Kidney epithelial cell (primary cell): ENCODE measurements at places on chromosomes 16 and 17.

DNA sequence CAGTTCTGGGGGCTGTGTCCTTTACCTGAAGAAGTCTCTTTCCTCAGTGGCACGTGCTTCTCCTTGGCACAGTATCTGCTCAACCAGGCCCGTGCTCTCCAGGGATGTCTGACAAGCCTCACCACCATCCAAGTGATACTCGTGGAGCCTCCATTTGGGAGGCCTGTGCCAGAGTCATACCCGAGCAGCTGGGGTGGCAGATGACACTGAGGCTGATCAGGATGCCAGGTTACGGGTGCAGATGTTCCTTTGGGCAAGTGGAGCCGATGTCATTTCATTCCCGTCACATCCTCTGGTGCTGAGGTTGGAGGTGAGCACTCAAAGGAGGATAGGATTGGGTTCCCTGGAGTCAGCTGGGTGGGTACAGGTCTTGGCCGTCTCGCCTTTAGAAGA is 87.2 kb downstream of the KSR1 start:
- no peak for DNase-seq

- no peak for DNase-seq
Observed at GRCh38 chr17:79864617-79865250, 25.5 kb upstream of the CBX4 start.

GRCh38 chr17:5096731-5097100 is 15.0 kb downstream of the ZNF232 start:
- no peak for DNase-seq

DNA sequence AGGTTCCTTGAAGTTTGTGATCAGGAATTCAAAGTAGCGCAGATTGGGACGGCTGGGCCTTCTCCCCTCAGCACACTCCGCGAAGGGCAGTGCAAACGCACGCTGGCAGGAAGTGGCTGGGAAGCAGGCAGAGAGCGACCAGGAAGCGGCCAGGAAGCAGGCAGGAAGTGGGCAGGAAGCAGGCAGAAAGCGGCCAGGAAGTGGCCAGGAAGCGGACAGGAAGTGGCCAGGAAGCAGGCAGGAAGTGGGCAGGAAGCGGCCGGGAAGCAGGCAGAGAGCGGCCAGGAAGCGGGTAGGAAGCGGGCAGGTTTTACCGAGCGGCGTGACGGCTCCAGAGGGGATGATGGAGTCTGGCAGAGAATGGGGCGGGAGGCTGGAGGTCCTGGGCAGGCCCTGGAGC is 3.2 kb downstream of the DPEP1 start:
- no peak for DNase-seq

- DNase-seq = no peak
Observed at GRCh38 chr17:74430385-74430705, 1.5 kb upstream of the GPRC5C start.

DNA sequence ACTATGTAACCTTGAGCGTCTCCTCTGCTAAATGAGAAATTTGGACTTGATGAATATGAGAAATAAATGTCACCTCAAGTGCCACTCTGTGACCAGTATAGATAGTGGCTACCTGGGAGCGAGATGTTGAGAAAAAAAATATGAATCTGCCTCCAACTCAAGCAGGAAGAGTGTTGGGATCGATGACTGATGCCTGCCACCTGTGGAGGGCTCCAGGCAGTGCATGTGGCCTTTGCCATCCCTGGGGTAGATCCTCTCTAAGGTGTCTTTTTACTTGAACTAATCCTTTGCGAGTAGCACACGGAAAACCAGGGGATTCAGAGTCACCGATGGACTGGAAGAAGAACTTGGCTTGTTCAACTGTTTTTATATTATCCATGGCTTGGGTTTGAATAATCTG is 9.4 kb downstream of the CCDC182 start:
- DNase-seq = no peak

- DNase-seq = no peak
Observed at GRCh38 chr17:10178506-10178991, 19.9 kb downstream of the GAS7 start.

DNA sequence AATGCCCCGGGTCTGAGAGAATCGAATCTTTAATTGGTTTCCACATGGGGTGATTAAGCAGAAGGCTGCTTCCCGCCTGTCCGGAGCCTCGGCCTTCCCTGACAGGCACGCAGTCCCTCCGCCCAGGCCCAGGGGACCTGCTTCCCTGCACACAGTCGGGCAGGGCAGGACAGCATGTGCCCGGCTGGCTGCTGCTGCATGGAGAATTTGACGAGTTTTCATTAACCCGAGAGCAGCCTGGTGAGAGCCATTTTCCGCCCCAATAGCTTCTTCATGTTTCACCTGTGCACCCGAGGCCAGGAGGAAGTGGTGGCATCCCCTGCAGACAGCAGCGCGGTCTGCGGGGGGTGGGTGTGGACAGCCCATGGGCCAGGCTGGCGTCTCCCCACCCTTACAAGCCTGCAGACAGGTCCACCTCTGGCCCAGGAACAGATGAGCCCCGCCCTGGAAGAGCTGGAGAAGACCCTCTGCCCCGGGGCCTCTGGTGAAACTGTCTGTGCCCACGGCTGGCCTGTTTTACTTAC is 67.0 kb downstream of the KLHDC4 start:
- DNase-seq = no peak

DNA sequence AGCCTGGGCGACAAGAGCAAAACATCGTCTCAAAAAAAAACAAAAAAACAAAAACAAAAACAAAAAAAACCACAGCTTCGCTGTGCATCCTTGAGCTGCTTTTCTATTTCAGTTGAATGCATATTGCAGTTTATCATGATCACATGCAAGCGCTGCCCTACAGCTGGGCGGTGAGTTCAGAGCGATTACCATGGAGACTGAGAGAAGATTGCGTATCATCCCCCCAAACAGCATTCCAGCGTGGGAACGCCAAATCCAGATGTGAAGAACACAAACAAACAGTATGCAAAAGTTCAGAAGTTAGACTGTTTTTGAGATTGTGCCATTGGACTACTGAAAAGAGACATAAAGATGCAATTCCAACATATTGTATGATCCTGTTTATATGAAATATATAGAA is 15.1 kb upstream of the SLC52A1 start:
- no peak for DNase-seq

DNA sequence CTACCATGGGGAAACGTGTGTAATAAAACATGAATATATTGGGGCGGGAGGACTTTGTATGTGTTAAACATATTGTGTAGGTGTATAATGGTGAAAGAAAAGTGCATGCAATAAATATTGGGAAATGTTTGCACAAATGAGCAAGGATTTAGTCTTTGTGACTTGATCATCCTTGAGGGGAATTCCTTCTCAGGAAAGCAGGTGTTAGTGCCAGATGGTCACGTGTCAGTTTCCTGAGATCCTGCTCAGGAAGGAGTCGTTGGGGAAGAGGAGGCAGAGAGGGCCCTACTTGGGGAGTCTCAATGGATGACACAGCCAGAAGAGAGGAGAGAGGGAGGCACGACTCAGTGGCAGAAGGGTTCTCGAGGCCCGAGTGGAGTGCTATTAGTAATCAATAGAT is 53.2 kb downstream of the MSI2 start:
- no peak for DNase-seq
